ENCODE measurements at places on chromosomes 1 and 21.

GRCh38 chr1:110523011-110523410 lies 4.0 kb upstream of the KCNA10 start:
- no peak for DNase-seq

DNA sequence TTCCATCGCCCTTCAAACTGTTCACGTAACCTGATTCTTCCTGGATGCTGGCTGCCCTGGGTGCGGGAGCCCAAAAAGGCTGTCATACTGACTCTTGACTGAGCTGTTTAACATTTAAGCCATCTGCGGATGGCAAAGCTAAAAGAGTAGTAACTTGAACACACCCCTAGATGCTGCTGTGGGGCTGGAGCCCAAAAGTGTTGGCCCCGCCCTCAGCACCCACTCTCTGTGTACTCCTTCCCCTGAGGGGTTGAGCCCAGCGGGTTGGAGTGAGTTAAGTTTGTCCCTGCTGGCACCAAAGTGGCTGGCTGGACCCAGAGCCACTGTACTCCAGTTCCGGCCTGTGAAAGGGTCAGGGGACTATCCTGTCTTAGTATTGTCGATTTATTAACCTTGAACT lies 640.6 kb downstream of the PTPRU start:
- no peak for DNase-seq

DNA sequence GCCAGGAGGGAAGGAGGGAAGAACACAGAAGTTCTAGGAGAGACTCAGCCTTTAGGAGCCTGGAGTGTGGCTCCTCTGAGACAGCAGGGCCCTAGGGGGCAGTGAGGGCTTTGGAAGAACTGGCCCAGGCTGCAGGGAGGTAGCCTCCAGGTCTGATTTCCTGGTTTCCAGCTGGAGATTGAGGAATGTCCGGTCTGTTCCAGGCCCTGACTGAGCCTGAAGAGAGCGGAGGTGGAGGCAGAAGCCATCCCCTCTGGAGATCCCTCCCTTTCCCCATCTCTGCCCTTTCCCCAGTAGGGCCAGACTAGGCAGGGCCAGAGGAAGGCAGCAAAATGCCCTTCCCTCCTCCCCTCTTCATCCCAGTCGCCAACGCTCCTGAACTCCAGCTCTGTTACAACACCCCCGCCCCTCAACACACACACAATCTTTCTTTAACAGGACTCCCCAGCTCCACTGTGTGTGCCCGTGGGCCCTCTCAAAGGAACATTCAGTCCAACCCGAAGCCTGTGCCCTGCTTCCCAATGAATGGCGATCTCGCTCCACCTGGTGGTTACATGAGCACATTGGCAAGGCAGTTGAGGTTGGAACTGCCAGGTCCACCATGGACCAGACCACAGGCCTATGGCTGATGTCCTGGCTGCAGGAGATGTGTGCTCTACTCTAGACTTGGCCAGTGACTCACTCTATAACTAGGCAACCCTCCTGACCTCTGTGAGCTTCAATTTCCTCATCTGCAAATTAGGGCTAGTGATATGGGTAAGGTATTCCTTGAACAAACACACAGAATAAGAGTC lies 32.0 kb downstream of the MAP7D1 start:
- peak; percentile 86 for DNase-seq

DNA sequence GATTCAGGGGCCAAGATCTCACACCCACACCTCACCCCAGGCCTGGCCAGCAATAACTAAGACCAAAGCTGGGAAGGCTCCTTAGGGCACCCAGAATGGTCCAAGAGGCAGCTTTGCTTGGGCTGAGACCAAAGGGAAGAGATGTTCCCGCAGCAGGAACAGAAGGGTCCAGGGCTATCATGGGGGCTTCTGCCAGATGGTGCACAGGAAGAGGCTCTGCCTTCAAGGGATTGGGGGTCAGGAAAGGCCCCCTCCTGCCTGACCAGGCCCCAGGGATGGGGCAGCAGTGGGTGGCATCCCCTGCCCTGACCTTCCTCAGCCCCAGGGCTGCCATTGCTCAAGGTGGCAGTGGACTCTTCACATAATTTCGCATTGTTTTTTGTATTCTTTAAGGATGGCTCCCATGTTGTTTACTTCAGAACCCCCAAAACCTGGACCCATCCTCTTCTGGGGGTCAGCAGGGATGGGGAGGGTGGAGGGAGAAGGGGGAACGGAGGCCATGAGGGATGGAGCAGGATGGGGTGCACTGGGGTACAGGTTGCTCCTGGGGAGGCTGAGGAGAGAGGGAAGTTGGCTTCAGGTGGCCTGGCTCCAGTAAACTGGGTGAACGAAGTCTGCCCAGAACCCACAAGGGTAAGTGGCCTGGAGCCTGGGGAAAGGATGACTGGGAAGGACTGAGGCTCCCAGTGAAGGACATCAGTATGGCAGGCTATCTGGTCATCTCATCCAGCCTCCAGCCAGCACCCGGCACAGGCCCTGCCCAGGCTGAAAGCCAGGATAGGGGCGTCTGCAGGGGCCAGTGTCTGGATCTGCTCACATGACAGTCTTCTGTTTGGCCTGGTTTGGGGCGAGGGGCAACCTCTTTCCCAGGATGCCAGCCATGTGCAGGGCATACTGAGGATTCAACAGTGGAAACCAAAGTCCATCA lies 2.6 kb upstream of the NADK start:
- no peak for DNase-seq

- no peak for DNase-seq
Measured at GRCh38 chr1:89125913-89126580, at the start of gene GBP2. Gene GBP2, minus strand, starts transcription at chr1:89126114. Its CDS starts 4,148 bp downstream, at chr1:89121966.

DNA sequence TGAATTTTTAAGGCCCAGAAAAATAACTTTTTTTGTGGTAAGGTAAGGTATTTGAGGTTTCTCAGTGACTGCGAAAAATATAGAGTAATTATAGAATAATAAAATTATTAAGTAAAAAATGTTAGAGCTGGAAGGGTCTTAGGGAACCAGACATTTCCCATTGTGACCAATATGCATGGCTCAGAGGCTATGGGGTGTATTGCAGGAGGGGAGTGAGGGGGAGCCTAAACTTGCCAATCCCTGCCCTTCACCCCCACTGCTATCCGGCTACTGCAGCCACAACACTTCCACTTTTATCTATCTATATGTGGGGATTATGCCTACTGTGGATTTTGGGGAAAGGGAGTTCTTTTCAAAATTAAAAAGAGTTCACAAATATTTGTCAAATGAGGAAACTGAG lies 7.6 kb upstream of the GADD45A start:
- DNase-seq: no peak

GRCh38 chr1:92817986-92818764 lies 13.7 kb upstream of the RPL5 start:
- no peak for DNase-seq

DNA sequence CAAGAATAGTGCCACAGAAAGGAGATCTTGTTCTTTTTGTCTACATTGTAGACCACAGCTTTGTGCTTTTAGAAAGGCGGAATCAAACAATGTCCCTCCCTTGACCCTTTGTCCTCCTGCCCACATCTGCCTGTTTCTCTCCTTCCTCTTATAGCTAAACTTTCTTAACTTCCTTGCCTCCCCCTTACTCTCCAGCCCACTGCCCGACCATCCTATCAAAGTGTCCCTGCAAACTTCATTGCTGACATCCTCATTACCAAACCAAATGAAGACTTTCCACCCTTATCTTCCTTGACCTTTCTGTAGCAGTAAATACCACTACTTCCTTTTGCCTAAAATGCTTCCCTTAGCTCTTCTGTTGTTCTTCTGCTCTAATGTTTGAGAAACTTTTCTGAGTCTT lies 5.0 kb downstream of the SELP start:
- no peak for DNase-seq

DNA sequence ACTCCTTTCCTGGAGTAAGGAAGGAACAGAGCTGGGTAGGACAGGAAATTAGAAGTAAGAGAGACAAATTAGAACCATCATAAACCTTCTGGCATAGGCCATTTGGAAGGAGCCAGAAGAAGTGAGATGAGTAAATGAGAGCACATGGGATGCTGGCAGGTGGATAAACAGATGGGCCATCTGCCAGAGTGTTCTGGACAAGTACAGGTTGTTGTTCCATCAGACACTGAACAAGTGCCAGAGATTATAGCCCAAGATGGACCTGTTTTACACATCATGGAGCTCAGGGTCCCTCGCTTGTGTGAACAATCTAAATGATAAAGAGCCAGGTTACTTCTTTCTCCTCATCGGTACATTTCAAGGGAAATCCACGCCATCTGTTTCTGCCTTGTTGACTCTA lies 200.3 kb downstream of the HHIPL2 start:
- no peak for DNase-seq

GRCh38 chr1:209134001-209134400 lies 449.5 kb upstream of the CAMK1G start:
- no peak for DNase-seq

DNA sequence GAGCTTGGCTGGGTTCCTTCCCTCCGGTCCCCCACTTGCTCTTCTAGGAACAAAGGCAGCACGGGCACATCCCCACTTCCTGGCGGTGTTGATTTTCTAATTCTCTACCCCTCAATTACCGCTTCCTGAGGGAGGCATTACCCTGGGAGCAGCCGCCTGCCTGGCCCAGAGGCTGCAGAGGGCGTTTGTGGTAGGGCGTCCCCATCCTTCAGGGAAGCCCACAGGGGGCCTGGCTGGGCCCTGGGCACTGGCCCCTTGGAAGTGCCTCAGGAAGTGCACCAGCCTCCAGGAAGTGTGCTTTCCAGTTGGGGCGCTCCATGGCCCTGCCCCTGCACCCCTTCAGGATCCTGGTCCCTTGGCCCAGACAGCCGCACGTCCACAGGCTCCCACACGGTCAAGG lies 42.1 kb upstream of the CASZ1 start:
- DNase-seq: no peak

GRCh38 chr1:77514921-77515776 lies 167.3 kb downstream of the ZZZ3 start:
- DNase-seq: no peak

DNA sequence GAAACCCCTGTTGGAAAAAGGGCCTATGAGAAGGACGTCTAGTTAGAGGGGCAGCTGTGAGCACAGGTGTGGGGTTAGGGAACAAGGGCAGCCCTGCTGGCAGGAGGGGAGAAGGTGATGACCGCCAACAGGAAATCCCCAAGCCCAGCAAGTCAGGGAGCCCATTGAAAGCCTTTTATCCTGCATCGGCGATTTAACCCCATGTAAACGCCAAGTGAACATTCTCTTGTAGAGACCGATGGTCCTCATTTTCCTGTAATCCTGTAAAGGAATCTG lies 1.1 kb upstream of the BSND start:
- no peak for DNase-seq

GRCh38 chr1:17419626-17420328 lies 19.7 kb downstream of the RCC2 start:
- DNase-seq: peak; percentile 32

GRCh38 chr1:1959840-1960479 lies 40.9 kb upstream of the TMEM52 start:
- DNase-seq: peak; percentile 86

GRCh38 chr1:152188673-152189591 lies 29.9 kb upstream of the RPTN start:
- DNase-seq: peak; percentile 83

- no peak for DNase-seq
Measured at GRCh38 chr1:93537924-93538323, 90.0 kb downstream of the FNBP1L start.

DNA sequence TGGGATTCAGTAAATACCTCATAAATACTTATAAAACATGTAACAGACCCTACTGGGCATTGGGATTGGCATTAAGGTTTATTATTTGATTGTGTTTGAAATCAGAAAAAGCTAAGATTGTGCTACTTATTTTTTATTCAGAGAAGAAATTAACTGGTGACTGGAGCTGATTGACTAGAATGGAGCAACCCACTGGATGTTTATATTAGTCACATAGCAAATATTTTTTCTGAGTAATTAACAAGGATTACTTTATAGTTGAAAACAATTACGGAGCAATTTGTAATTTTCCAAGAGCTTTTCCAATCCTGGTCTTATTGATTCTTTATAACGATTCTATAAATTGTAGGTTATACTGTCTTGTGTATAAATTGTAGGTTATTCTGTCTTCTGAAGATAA lies 208.7 kb downstream of the HLX start:
- no peak for DNase-seq

GRCh38 chr21:27561116-27561515 lies 594.2 kb upstream of the ADAMTS5 start:
- no peak for DNase-seq

- DNase-seq: no peak
Measured at GRCh38 chr1:47823040-47823808, 174.0 kb downstream of the TRABD2B start.

- no peak for DNase-seq
Measured at GRCh38 chr21:16422702-16423101, 692.9 kb downstream of the USP25 start.

- DNase-seq: no peak
Measured at GRCh38 chr1:213852107-213852506, 135.7 kb upstream of the PROX1 start.

DNA sequence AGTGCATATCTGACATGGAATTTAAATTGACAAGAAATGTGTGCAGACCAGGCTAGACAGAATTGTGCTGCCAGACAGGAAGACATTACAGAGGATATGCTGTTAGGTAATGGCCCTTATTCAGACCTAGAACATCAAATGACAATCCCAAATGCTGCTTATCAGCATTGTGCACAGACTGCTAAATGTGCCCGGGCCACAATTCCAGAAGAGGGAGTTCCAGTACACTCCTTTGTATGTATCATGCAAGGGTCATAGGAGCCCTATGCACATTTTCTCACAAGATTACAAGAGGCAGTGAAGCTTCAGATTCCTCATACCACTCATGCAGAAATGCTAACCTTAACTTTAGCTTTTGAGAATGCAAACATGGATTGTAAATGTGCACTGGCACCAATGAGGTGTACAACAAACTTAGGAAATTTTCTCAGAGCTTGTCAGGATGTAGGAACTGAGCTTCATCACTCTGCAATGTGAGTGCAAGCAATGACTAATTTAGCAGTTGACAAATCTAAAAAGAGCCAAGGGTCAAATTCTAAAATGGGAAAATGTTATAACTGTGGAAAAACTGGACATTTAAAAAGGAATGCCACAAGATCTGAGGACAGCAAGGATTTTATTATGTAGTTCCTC lies 273.5 kb downstream of the COL11A1 start:
- no peak for DNase-seq

GRCh38 chr1:164638492-164639202 lies 79.7 kb downstream of the PBX1 start:
- DNase-seq: no peak

- DNase-seq: no peak
Measured at GRCh38 chr1:29478151-29478791, 241.9 kb downstream of the PTPRU start.

DNA sequence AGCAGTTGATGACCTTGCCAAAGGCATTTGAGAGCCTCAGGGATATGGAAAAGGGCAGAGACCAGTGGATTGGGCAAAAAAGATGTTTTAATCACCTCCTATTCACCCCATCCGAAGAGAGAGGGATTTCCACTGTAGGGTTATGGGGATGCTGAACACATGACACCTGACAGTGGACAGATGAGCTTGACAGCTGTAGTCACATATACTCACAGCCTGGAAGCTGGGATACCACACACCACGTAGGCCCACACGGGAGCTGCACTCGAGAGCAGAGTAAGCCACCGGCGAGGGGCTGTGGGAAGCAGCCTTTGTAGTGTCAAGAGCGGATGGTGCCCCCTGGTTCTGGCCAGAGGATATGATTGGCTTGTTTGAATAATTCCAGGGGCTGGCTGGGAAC lies 20.0 kb downstream of the ZBTB40 start:
- DNase-seq: no peak

- DNase-seq: no peak
Measured at GRCh38 chr1:228394571-228395394, 11.9 kb downstream of the TRIM11 start.

- DNase-seq: no peak
Measured at GRCh38 chr1:11321656-11322491, 48.9 kb downstream of the UBIAD1 start.
